ENCODE measurements at places on chromosomes 16 and 17.
A peak's percentile ranks its signal among the peaks of the same experiment; 100 is the strongest.

GRCh38 chr16:30961384-30961783 is 3.8 kb downstream of the SETD1A start:
- no peak for DNase-seq

DNA sequence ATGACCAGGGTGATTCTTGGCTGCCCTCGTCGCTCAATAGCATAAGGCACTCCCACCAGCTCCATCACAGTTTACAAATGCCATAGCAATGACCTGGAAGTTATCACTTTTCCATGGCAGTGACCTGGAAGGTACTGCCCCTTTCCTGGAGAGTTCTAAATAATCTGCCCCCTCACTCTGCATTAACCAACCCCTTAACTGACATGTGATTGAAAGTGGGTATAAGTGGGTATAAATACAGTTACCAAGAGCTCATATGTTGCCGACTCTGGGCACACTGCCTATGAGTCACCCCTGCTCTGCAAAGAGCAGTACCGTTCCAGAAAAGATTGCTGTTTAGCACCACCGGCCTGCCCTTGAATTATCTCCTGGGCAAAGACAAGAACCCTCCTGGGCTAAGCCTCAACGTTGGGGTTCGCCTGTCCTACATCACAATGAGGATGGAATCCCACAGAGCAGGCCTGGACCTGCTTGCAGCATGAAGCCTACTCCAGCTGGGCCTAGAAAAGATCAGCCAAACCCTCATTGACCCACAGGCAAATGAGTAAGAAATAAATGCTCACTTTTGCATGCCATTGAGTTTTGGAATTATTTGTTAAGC is 95.2 kb upstream of the SEC14L1 start:
- no peak for DNase-seq

DNA sequence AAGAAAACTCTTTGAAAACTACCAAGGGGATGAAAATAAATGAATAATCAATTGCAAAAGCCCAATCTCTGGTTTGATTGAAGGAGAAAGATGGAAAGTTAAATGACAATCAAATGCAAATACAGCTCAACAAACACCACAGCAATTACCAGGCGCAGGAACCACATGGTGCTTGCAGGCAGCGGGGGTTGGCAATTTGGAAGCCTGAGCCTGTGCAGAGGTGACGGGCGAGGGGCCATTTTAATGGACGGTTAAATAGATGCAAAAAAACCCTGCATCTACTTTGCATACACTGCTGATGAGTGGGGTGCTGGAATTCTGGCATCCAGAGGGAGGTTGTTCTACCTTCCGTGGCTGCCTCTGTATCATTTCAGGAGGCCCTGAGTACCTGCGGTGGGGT is 4.8 kb upstream of the SEZ6 start:
- DNase-seq, result no peak

GRCh38 chr17:75526555-75527270 is 1.2 kb downstream of the LLGL2 start:
- no peak for DNase-seq

DNA sequence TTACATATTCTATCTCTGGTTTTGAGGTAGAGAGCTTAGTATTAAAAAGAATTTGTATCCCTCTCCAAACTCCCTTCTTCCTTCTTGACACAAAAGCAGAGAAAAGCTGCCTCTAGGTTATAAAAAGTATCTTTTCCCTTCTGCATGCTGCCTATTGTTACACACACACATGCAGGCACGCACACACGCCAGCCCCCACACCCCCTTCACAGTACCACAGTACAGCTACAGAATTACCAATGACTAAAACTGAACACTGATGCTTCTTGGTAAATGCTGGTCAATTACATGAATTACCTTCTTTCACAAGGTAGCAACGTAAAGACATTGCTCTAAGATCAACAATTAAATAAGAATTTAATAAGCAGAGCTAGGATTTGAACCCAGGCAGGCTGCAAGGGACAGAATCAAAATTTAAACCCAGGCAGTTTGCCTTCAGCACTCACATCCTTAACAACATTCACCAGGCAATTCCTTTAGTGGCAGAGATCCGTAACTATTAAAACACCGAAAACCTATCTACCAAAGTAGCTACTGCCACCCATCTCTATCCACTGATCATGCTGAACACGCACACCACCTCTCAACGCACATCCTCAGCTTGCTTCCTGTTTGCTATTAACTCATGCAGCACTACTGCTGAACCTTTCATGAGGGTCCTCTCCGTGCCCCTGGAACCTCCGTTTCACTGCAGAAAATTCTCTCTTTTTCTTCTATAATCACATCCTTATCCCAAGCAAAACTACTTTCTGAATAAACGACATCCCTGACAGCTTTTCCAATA is 37.8 kb downstream of the YWHAE start:
- peak; percentile 33 for DNase-seq

- peak; percentile 65 for DNase-seq
Observed at GRCh38 chr16:10738231-10739077, 5.2 kb upstream of the NUBP1 start.

- no peak for DNase-seq
Observed at GRCh38 chr17:55175788-55176427, 88.9 kb upstream of the HLF start.

DNA sequence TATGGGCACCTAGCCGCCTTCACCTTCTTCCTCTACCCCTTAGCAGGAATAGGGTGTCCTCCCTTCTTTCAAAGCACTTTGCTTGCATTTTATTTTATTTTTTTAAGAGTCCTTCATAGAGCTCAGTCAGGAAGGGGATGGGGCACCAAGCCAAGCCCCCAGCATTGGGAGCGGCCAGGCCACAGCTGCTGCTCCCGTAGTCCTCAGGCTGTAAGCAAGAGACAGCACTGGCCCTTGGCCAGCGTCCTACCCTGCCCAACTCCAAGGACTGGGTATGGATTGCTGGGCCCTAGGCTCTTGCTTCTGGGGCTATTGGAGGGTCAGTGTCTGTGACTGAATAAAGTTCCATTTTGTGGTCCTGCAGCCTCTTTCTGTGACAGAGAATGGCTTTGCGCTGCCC is 4.6 kb downstream of the TMUB2 start:
- DNase-seq, result no peak

DNA sequence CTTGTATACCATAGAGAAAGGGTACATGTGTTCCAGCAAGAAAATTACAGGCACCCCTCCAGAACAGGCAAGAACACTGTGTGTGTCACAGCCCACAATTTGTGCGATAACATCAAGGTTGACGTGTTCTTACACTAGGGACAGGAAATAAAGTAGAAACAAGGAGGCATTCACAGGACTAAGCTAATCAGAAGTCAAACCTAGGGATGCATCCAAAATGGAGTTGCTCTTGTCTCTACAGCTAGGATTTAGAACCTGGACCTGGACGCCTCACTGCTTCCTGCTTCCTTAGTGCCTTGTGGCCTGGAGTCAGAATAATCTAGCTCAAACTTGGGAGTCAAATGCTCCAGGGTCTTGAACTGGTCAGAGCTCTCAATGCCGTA is 41.3 kb downstream of the GINS3 start:
- DNase-seq, result no peak

- no peak for DNase-seq
Observed at GRCh38 chr16:22373662-22374310, 633 bp downstream of the CDR2 start.

- DNase-seq, result no peak
Observed at GRCh38 chr17:49899191-49899485, 51.3 kb upstream of the TAC4 start.

DNA sequence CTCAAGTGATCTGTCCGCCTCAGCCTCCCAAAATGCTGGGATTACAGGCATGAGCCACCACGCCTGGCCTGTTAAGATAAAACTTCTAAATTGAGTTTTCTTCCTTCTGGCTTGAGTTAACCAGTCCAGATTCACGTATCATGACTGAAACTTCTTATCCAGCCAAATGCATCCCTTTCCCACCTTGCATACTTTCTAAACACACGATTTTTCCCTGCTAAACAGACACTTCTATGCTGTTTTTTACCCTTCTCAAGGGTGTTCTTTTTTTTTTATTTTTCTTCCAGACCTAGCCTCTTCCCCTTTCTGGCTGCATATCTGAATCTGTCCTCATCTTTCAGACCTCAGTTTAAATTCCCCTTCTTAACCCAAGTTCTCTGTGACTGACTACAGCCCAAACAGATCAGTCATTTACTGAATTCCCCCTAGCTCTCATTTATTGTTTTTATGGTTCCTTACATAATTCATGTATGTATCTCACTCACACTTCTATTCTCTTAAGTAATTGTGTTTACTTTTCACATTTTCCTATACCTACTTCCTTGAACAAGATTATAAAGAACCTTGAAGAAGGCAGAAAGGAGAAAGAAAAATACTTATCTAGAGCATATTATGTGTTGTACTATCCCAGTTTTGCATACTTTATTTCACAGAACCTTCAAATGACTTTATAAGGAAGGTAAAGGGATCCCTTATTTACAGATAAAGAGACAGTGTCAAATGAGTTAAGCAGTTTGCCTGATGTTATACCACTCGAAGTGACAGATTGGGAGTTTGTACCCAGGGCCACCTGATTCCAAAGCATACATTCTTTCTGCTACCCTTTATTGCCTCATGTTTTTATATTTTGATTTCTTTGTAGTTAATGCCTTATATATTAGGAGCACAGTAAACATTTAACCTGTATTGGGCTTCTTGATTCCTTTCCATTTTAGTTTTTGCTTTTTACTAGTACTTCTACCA is 5.2 kb downstream of the EVI2B start:
- no peak for DNase-seq

DNA sequence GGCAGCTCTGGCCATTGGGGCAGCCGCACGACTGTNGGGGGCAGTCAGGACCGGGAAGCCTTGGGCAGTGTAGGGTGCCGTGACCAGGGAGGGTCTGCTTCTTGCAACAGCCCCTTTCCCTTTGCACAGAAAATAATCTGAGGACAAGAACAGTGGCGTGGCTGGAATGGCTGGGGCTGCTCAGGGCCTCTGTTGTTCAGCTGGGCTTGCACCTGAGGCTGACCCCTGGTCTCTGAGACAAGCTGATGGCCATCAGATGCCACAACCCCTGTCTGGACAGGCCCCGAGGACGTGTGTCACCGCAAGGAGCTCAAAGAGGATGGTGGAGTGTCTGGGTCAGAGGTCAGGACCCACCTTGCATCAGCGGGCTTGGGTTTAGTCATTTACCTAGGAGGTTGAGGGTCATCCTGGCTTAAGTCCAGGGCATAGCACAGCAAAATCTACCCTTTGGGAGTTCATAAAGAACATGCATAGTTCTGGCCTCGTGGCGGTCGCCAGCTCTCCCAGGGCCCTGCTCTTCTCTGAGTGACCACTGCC is 46.9 kb downstream of the METRNL start:
- no peak for DNase-seq

- no peak for DNase-seq
Observed at GRCh38 chr16:13962232-13962631, 42.3 kb downstream of the ERCC4 start.

DNA sequence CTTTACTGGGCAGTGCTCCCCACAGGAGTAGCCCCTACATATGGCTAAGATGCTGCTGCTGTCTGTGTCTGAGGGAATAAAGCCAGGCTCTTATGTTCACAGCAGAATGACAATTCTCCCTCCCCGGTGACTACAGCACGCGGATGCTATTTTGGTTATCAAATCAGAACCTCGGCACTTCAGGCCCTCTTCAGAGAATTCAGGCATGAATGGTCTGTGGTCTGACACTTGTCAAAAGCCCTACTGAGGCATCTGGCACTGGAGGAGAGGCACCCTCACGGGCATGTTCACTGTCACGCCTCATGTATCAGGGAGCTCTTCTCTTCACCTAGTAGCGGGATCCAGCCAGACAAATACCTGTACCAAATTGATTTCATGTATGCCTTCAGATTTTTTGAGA is 30.4 kb downstream of the KIAA0513 start:
- DNase-seq, result no peak

- DNase-seq, result peak; percentile 56
Observed at GRCh38 chr16:77971306-77972061, 50.9 kb upstream of the CLEC3A start.

DNA sequence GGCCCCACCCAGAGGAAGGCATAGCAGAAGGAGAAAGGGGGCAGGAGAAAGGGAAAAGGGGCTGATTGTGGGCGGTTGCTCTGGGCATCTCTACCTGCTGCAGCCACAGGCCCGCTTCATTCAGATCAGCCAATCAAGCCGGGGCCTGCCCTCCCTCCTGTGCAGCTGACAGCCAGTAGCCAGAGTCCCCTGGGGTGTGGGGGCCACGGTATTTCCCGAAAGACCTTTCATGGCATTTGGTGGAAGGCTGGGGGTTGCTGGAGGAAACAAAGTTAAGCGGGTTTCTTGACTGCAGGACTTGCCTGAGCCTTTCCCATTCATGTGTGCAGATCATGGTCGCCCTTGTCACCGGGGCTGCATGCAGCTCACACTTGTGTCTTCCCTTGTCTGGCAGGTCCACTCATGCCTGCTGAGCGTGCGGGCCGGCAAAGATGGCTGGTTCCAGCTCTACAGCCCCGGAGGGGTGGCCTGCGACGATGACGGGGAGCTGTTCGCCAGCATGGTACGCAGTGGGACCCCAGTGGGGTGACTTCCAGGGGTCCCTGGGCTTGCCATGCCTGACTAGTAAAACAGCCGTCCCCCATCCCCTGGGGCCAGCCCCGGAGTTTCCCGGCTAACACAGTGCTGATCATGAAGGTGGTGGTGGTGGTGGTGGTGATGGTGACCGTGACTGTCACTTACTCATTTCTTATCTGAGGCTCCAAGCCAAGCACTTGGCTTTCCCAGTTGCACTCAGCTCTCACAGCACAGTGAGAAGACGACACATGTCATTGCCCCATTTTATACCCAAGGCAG is 82.7 kb upstream of the PLCG2 start:
- no peak for DNase-seq

DNA sequence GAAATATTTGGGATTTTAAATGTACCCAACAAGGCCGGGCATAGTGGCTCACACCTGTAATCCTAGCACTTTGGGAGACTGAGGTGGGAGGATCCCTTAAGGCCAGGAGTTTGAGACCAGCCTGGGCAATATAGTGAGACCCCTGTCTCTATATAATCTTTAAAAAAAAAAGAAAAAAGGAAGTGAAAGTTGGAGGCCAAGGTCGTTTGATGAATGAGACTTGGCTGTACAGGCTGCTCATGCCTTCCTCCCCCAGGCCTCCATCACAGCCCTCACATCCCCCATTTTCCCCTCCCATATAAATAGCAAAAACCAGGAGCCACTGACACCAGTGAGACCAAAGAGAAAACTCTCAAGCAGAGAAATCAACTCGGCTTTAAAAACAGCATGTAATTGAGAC is 3.3 kb upstream of the CA7 start:
- no peak for DNase-seq

DNA sequence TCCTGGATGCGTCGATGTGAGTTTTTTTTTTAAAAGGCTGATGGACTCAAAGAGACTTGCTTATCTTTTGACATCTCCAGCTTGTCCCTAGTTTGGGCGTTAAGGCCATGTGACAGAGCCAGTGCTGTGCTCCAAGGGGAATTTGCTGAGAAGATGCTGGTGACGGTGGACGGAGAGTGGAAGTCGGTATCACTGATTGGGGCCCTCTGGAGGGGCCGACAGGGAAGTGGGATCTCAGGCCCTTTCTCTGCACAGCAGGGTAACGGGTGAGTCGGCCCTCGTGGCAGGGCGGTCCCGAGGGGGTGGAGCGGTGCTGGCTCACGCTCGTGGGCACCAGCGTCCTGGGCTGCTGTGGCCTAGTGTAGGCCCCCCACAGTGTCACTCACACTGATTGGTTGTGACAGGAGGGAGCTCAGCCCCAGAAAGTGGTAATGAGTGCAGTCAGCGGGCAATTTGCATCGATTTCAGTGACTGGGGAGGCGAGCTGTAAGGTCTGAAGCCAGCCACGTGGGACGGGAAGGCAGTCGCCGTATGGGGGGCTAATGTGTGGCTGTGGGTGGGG is 91.3 kb downstream of the TBC1D16 start:
- no peak for DNase-seq

GRCh38 chr16:52906281-52906680 is 146.4 kb downstream of the CHD9NB start:
- peak; percentile 3 for DNase-seq

Data from kidney capillary endothelial cell (primary cell).